Suppressor macrophage treated with lipopolysaccharide for 1 hour (primary cell): ENCODE measurements at places on chromosomes 13 and 19.
A peak's percentile ranks its signal among the peaks of the same experiment; 100 is the strongest.

GRCh38 chr19:42554046-42554575 lies 25.8 kb upstream of the CEACAM1 start:
- no peak for DNase-seq

GRCh38 chr13:99829161-99829560 lies 142.4 kb downstream of the ZIC5 start:
- DNase-seq = no peak

- no peak for DNase-seq
These were observed 67.0 kb downstream of the RYR1 start for GRCh38 chr19:38500450-38500849.

DNA sequence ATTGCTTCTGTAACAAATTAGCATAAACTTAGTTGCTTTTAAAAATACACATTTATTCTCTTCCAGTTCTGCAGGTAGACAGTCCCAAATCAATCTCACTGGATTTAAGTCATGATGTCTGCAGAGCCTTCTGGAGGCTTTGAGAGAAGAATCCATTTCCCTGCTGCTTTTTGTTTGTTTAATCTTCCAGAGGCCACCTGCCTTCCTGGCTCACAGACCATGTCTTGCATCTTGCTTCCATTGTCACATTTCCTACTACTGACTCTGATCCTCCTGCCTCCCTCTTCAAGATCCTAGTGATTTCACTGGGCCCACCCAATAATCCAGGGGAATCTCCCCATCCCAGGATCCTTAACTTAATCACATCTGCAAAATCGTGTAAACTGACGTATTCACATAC lies 473.3 kb downstream of the ITGBL1 start:
- DNase-seq = no peak

DNA sequence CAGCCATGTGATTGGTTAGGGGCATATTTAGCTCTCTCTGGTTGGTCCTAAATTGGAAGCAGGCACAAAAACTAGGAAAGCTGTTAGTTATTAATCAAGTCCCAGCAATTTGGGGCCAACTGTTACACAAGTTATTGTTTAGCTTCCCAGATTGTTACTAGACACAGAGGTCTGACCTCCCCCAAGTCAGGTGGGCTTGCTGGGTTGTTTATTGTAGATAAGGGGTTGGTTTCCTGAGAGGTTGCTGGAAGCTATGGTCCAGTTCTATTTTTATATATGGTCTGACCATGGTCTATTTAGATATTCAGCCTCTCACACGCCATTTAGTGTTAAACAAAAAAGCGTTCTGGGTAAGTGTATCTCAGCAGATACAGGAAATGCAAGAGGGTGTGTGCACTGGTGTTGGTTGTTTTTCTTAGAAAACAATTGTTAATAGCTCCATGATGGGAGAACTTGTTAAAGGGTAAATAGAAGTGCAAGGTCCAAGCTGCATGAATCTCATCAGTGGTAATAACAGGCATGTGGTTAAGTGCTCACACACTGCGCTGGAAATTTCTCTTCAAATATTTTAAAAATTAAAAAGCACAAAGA lies 150.0 kb downstream of the RAP2A start:
- DNase-seq = no peak

GRCh38 chr13:30847650-30848307 lies 58.3 kb upstream of the MEDAG start:
- DNase-seq = peak; percentile 61

- no peak for DNase-seq
These were observed 15.2 kb upstream of the TSC22D1 start for GRCh38 chr13:44591316-44591715.

DNA sequence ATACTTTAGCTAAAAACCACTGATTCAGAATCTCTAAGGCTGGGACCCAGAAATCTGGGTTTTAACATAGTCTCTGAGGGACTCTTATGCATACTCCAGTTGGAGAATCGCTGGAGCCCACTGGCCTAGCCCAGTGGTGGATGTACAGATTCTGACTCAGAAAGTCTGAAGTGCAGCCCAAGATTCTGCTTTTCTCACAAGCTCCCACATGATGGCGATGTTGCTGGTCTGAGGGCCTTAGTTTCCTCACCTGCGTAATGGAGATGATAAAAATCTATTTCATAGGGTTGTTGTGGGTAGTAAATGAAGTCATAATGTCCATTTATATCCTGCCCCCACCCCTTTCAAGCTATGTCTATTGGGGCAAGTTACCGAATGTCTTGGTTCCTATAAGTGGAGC lies 7.7 kb upstream of the CDADC1 start:
- DNase-seq = peak; percentile 59

GRCh38 chr13:93264876-93265275 lies 38.3 kb downstream of the GPC6 start:
- DNase-seq = no peak

- DNase-seq = peak; percentile 79
These were observed 5.7 kb downstream of the REX1BD start for GRCh38 chr19:18594096-18594823.

- peak; percentile 24 for DNase-seq
These were observed 523.7 kb upstream of the HTR2A start for GRCh38 chr13:47420568-47420967.

DNA sequence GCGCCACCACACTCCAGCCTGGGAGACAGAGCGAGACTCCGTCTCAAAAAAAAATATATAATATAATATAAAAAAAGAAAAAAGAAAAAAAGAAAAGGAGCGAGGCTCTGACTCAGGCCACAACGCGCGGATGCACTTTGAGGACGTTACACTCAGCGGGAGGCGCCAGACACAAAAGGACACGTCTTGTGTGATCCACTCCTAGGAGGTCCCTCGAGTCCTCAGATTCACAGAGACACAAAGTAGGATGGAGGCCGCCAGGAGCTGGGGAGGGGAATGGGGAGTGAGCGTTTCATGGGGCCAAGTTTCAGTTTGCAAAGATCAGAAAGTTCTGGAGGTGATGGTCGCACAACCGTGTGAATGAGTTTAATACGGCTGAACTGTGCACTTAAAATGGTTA lies 8.5 kb upstream of the ABHD17A start:
- no peak for DNase-seq

- no peak for DNase-seq
These were observed 161.5 kb downstream of the DLEU7 start for GRCh38 chr13:50682002-50682401.

DNA sequence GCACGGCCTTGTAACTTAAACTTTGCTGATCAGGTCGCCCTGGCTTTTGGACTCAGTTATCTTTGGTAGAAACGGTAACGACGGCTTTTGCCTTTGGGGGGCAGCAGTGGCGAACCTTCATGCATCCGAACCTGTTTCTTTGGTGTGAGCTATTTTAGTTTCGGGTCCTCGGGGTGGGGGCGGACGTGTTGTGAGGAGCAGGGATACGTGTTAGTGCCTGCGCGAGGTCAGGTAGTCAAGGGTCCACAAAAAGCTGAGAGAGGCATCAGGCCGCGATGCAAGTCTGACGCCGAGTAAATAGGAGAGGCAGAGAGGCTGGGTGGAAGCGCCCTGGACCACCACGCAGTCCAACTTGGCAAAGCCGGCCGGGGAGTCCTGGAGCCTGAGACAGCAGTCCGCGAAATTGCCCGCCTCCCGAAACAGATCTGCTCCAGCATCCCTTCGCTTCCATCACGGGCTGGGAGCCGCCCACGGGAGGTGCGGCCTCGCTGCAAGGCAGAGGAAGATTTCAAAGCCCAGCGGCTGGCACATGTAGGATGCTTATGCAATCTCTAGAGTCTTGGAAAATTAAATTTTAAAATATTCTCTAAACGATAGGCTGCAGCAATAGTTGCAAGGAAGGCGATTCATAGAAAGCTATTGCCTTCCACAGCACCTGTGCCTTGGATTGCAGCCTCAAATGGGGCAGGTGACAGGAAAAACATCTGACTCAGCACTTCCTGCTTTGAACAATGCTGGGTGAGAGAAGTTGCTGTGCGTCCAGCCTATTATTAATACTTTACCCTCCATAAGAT lies 4.6 kb upstream of the TPP2 start:
- DNase-seq = peak; percentile 82

DNA sequence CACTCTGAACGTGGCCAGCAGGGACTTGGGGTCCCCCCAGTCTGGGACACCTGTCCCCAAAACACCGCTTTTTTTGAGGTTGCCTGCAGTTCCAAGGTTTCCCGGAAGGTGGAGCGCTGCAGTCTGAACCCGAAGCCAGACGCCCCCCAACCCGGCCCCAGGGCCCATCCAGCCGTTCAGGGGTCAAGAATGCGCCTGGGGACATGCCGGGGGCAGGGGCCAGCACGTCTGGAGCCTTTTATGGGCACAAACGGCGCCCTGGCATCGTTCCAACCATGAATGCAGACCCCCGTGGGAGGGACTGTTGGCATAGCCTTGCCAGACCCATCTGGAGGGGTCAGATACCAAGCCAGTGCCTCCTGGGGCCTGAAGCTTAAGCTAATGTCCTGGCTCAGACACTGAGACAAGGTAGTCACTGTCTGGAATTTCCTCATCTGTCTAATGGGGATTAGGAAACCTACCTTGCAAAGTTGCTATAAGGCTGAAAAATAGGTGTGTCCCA lies 6.9 kb downstream of the S1PR5 start:
- DNase-seq = no peak

GRCh38 chr19:12092956-12093355 lies 28.4 kb downstream of the ZNF844 start:
- peak; percentile 9 for DNase-seq

DNA sequence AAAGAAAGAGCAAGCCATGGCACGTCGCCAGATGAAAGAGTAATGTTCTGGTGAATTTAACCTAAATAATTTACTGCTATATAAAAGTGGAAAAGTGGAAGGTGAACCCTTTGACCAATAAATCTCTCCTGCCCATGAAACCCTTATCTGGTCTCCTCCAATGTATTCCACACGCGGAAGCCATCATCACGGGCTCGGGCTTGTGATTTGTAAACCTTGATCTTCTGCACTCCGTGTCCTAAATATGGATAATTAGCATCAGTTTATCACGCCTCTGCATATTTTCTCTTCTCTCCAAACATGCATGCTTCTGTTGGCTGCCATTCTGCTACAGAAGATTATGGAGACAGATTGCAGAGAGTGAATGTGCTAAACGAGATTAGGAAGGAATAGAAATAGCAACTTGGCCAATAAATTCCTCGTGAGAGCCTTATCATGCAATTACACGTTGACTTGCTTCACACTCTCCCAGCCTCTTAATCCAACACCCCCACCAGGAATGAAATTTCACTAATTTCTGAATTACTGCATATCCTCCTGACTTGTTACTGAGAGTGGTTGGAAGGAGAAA lies 34.5 kb downstream of the SOX1 start:
- no peak for DNase-seq

DNA sequence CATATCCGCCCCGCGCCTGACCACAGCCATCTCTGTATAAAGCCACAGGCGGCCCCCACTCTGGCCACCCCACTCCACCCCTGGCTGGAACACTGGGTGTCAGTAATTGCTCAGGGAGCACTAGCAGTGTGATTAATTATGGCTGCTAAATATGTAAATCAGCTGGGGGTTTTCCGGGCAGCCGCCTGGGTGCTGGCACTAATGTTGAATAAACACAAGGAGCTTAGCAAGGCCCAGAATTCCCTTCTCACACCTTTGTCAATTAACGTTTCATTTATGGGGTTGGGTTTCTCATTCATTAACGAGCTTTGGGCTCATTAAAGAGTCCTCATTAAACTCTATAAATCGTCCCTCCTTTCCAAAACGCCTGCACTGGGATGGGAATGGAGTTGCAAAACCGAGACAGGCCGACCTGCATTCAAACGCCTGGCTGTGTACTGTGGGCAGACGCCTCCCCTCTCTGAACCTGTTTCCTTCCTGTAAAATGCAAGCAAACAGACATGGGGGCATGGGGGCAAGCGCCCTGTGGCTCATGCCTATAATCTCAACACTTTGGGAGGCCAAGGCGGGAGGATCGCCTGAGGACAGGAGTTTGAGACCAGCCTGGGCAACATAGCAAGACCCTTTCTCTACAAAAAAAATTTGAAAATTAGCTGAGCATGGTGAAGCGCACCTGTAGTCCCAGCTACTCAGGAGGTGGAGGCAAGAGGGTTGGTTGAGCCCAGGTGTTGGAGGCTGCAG lies 17.7 kb upstream of the OLFM2 start:
- no peak for DNase-seq

GRCh38 chr13:98476538-98476966 lies 100.4 kb downstream of the STK24 start:
- DNase-seq = peak; percentile 84

GRCh38 chr13:49366841-49367240 lies 77.0 kb downstream of the CAB39L start:
- DNase-seq = no peak

- no peak for DNase-seq
These were observed 9.8 kb upstream of the USPL1 start for GRCh38 chr13:30607908-30608307.

DNA sequence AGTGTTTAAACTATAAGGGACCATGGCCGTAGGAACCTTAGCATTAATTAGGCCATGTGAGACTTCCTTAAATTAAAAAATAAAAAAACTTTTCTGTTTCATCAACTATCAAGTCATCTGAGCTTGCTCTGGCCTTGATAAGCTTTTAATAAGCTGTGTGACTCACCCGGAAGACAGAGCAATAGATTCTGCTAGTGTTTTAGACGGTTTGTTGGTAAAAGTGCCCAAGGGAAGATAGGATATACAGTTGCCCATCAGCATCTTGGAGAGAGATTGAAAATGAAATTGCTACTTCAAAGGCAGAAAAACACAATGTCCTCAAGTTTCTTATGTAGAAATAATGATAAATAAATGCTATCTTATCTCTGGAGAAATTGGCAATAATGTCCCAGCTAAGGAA lies 31.2 kb upstream of the RCBTB2 start:
- DNase-seq = peak; percentile 58

- no peak for DNase-seq
These were observed 75.9 kb downstream of the ATP11A start for GRCh38 chr13:112765731-112766130.

- DNase-seq = no peak
These were observed 783.3 kb upstream of the ATXN8OS start for GRCh38 chr13:69324090-69324886.

- no peak for DNase-seq
These were observed 38.2 kb downstream of the TGDS start for GRCh38 chr13:94557684-94558235.

DNA sequence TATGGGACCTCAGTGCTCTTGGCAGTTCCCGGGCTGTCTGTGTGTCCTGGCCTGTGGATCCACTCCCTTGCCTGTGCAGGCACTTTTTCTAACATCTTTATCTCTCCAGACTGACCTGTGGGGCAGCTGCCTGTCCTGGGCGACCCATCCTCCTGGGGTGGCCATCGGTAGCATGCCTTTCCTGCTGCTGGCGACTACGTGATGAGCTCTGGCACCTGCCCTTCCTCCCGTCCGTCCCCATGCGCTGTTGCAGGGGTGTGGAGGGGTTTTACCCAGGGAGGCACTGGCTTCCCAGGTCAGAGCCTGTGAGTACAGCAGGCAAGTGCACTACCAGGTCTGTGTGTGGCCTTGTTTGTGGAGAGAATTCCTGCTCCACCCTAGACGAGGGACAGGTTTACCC lies 93.3 kb downstream of the KDM4B start:
- DNase-seq = no peak

DNA sequence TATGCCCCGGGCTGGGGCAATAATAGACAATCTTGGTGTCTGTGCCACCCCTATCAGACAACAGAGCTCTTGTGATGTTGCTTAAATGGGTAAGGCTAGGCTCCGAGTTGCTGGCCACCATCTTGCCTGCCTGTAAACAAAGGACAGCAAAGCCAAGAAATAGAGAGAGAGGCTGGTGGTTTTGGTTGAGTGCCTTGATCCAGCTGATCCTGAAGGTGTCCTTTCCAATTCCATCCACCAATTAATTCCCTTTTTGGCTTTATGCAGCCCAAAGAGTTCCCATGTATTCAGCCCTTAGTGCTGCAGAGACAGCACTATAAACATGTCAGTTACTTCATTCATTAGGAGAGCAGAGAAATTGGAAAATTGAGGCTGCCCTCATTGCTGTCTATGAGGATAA lies 41.7 kb upstream of the HOMER3 start:
- DNase-seq = no peak
